Activated CD8-positive, alpha-beta memory T cell treated with anti-CD3 and anti-CD28 coated beads for 1 hour (primary cell): ENCODE measurements at places on chromosomes 2 and 18.

DNA sequence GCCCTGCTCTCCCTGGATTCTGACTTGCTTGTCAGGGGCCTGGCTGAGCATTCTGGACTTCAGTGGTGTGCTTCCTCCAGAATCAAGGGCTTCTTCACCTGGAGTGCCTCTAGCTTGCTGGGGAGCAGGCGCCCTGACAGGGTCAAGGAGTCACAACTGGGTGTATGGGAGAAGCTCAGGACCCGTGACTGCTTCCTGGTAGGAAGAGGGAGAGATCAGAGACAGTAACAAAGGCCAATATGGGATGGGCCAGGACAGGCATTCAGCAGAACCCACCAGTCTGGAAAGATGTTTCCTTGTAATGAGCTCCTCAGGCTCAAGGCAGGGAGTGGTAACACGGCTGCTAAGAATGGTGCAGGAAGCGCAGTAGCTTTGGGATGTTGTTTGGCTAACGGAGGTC is 104.4 kb upstream of the ACAA2 start:
- DNase-seq: no peak

- no peak for DNase-seq
Observed at GRCh38 chr2:974054-974453, 23.4 kb downstream of the SNTG2 start.

GRCh38 chr2:80002568-80003157 is 301.9 kb downstream of the LRRTM1 start:
- DNase-seq: no peak

DNA sequence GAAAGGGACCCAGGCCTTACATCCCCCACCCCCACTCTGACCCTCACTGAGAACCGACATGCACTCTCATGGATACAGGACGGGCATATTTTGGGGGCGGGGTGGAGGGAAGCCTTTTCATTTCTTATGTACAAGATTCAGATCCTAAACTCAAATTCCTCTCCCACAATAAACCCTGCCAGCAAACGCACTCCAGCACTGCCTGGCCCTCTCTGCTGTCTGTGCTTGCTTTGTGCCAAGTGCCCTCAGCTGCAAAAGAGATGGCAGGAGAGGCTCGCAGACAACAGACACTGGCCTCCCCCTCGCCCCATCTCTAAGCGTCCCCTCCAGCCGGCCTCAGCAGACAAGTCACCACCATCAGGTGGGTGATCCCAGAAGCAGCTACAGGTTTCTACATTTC is 42.4 kb downstream of the FAM168B start:
- DNase-seq: no peak

- no peak for DNase-seq
Observed at GRCh38 chr2:122704109-122704563, 948.7 kb downstream of the TSN start.

DNA sequence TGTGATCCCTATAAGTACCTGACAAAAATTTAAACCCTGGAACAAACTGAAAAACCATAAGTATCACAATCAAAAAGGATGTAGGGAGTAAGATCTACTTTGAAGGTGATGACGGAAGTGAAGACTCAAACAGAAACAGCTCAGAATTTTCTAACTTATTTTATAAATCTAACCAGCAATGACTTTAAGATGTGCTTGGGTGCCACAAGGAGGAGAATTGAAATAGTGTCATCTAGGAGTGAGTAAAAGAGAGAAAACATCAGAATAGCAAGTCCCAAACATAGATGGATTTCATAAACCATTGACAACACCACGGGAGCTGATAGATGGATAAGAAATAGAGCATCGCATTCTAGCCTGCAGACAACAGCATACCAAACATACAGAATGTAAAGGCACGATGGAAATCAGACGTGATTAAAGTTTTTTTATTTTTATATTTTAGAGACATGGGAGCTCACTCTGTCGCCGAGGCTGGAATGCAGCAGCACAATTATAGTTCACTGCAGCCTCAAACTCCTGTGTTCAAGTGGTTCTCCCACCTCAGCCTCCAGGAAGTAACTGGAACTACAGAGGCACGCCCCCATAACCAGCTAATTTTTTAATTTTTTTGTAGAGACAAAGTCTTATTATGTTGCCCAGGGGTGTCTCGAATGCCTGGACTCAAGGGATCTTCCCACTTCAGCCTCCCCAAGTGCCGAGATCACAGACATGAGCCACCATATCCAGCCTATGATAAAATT is 36.9 kb downstream of the MAP3K19 start:
- DNase-seq: no peak

DNA sequence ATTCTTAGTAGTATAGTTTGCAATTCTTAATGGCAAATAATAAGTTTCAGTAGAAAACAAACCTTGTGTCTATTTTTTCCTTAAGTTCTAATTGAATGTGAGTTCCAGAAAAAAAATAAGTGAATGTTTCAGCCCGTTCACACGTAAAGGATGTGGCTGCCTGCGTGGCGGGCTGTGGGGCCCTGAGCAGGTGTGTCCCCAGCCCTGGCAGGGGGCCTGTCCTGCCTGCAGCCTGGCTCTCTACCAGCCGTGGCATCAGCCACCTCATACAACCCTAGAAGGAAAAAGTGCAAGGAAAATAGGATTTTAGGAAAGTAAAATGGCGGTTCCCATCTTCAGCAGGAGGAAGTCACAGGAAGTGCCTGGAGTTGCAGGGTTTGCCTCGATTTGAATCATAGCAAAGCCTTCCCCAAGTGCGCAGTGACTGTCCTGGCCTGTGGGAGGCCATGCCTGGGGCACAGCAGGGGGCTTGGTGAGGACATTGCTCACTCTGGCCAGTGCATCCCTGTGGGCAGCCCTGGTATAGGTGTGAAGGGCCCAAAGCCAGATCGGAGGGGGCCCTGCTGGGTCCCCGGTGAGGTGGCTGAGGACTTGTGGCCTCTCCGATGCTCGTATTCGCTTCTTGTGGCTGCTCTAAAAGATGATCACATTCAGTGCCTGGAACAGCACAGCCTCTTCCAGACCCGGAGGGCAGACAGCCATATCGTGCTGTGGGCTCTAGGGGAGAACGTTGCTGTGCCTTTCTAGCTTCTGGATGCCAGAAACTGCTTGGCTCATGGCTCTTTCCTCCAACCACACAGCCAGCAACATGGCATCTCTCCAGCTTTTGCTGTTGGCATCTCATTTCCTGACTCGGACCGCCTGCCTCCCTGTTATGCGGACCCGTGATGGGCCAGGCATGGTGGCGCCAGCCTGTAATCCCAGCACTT is 12.6 kb downstream of the DTYMK start:
- no peak for DNase-seq

DNA sequence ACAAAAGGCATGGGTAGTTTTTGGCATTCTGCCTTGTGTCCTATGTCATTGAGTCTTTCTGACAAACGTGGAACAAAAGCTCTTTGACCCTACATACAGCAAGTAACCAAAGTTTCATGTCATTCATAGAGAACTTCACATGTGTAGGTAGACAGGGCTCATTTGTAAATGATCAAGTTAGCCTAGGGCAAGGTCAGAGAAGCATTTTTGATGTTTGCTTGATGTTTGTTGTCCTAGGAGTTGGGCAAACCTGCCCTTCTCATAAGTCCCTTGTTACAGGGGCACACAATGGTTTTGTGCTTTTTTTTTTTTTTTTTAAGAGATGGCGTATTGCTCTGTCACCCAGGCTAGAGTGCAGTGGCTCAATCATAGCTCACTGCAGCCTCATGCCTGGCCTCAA is 83.3 kb upstream of the FAM136A start:
- DNase-seq: no peak

DNA sequence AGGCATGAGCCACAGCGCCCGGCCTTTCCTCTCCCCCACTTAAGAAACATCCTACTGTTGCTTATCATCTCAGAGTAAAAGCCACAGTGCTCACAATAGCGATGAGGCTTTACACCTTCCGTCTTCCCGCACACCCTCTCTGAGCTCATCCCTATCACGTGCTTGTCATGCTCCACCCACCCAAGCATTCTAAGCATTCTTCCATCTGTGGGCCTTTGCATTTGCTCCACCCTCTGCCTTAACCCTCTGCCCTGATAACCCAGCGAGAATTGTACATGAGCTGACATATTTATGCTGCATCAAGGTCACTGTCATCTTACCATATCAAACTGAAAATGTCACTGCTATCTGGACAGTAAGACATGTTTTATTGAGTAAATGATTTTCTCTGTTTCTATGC is 22.6 kb downstream of the FOXI3 start:
- no peak for DNase-seq

- no peak for DNase-seq
Observed at GRCh38 chr18:61949946-61950345, 57.1 kb upstream of the RNF152 start.

- no peak for DNase-seq
Observed at GRCh38 chr2:101779656-101780055, 82.1 kb downstream of the MAP4K4 start.

DNA sequence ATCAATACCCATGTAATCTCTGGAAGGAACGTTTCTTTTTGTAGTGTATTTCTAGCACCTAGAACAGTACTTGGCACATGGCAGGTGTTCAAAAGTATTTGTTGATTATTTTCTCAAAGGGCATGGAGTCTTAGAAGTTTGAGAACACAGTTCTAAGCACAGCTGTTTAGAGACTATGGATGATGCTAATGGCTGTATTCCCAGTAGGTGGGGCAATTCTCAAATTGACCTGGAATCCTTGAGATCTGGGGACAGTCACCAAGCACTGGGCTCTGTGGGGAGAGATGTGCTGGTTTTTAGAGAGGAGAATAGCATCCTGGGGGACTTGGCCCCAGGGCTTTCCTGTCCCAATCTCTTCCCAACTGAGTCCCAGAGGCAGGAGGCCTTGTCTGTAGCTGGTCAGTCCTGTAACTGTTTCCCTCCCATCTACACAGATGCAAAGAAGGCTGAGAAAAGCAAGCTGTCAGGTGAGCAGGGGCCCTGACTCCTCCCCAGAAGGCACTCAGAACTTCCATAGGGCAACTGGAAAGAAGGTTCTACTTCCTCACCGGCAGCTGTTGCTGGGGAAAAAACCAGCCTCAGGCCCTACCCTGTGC is 17.5 kb upstream of the IL36G start:
- no peak for DNase-seq

GRCh38 chr2:161570424-161571050 is 53.7 kb upstream of the SLC4A10 start:
- DNase-seq: no peak

- DNase-seq: no peak
Observed at GRCh38 chr2:182767578-182767977, 51.5 kb downstream of the DNAJC10 start.

GRCh38 chr2:78876316-78876688 is 149.2 kb upstream of the REG3G start:
- no peak for DNase-seq
